Skin of body (tissue), 3 donors: ENCODE measurements at places on chromosomes 7 and 10. TPM values are rescaled to one million over a fixed set of nuclear protein-coding genes. Genes with fewer than 3 reads are reported as not detected.

The GCK gene
- total RNA-seq, result 0.79 TPM

The FGFBP3 gene
- total RNA-seq, result 1.2 TPM

The HOXA9 gene
- total RNA-seq, result 9.6 TPM

DNA sequence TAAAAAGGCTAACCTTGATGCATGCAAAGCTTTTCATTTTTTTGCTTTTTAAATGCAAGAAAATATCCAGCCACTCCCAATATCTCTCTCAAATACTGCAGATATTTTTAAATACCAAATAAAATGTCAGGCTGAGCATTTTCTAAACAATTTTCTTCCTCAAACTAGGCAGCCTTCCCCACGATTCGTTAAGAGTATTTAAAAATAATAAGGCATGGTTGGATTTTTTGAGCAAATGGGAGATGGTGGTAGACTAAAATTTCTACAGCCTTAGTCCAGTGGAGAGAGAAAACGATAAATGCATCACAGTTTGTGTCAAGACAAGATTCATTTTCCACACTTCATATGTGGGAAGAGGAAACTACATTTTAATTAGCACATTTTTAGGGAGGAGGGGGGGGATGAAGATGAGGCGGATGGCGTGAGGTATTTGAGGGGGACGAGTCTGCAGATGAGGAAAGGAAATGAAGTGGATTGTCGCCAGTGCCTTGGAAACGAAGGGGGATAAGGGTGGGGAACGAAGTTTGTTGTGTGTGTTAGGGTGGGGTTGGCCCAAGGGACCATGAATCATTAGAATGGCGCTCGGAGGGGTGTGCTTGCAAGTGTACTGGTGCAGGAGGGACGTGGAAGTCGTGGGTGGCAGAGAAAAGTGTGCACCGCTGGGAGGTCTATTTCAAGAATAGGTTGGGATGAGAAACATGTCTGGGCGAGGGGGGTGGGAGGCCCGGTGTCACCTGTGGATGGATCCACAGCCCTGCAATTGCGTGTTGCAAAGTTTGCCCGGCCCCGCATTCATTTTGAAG is 1.2 kb upstream of the ADD3 start:
- DNase-seq, result peak; percentile 92

DNA sequence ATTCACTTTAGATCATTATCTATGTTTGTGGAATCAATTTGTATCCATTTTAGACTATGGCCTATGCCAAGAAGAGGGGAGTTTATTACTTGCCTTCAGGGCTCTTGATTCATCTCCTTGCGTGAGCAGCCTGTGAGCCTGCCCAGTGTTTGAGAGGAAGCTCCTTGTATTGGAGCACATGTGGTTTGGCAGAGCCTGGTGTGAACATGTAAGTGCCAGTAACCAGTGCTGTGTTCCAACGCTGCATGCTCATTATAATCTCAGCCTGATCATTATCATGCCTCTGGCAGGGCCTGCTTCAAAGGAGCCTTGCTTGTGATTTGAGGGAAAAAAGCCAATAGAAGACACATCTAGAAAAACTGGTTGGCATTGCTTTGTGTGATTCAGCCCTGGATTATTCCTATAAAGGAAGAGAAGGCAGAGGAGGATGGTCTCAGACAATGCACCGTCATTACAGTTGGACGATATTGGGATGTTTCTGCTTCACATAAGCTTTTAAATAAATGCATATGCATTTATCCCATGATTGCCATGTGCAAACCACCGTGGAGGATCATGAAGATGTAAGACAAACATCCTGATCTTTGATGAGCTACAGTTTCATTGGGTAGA is 203.4 kb upstream of the AHR start:
- DNase-seq, result peak; percentile 28
